Adipose tissue (tissue), 3 donors: ENCODE measurements at places on chromosomes 3 and 15. TPM values are rescaled to one million over a fixed set of nuclear protein-coding genes. Genes with fewer than 3 reads are reported as not detected.

GLDN gene
- polyA plus RNA-seq: 0.54 TPM

LDHAL6B gene
- polyA plus RNA-seq: not detected

KLF15 gene
- polyA plus RNA-seq: 32.0 TPM

DAZL gene
- not detected for polyA plus RNA-seq

CAMKV gene
- polyA plus RNA-seq: 0.07 TPM

DOCK3 gene
- 0.14 TPM for polyA plus RNA-seq

ANKRD63 gene
- not detected for polyA plus RNA-seq

RHCG gene
- polyA plus RNA-seq: 0.56 TPM

GRIP2 gene
- 0.49 TPM for polyA plus RNA-seq

EPM2AIP1 gene
- polyA plus RNA-seq: 2.7 TPM

ITPKA gene
- polyA plus RNA-seq: 0.79 TPM

GPD1L gene
- polyA plus RNA-seq: 15.3 TPM

VIPR1 gene
- polyA plus RNA-seq: 1.6 TPM
